ENCODE measurements at places on chromosomes 13 and 19.

DNA sequence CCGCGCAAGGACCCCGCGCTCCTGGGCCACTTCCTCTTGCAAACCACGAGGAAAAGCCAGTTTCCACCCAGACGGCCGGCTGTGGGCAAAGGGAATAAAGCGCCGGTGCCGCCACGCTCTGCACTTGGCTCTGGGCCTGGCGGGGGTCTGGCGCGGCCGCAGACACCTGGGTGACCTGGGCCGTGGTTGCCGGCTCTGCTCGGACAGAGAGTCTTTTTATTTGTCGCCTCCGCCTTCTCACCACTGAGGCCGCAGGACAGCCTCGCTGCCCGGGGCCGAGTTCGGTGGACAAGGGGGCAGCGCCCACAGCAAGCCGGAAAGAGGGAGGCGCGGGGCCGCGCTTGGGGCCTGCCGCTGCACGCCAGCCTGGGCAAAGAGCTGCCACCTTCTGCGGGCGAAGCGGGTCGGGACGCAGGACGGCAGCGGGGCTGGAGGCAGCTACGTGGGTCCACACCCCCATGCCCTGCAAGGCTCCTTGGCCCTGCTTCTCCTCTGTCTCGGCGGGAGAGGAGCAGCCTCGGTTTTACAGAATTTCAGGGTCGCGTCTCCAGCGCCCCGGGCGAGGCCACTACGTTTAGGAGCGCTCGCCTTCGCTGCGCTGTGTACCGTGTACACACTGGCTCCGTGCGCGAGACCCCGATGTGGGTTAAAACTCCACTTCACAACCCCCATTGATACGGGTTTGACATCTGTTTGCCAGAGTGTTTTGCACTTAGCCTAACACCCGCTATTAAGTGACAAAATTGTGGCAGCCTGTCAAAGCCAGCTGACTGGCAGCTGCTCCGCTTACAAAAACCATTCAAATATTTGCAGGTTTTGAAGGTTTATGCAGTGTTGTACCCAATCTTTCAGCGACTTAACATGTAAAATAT is 13.0 kb upstream of the SOX1 start:
- DNase-seq, result no peak

GRCh38 chr13:97243915-97244781 is 22.0 kb downstream of the MBNL2 start:
- no peak for DNase-seq

DNA sequence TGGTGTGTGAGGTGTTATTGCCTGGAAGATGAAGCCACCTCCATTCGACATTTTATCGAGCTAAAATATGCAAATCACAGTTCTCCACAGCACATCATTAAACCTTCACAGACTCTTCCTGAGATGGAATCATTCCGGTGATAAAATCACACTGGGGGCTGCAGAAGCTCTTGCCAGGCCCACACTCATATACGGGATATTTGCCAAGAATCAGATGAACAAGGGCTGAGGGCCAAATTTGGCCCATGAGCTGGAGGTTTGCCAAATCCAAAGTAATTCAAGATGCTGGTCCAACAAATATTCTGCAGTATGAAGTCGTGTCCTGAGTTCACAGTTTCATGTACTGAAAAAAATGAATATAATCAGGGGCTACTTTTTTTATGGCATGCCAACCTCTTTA is 16.7 kb upstream of the RXFP2 start:
- DNase-seq, result no peak

DNA sequence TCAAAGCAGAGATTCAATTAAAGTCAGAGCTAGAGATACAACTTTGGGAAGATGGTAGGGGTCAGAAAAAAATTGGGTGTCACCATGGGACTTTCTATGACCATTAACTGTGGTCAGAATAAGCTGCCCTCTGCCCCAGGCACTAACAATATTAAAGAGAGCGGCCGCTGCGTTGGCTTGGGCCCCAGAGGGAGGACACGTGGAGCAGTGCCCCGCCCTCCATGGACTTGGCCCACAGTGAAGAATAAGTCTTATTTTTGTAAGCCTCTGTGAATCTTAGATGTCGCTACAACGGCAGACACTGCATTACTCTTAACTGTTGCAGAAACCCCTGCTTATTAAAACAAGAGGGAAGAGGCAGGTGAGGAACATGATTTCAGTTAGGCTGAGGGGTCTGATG is 172.7 kb downstream of the UQCRFS1 start:
- DNase-seq, result no peak

DNA sequence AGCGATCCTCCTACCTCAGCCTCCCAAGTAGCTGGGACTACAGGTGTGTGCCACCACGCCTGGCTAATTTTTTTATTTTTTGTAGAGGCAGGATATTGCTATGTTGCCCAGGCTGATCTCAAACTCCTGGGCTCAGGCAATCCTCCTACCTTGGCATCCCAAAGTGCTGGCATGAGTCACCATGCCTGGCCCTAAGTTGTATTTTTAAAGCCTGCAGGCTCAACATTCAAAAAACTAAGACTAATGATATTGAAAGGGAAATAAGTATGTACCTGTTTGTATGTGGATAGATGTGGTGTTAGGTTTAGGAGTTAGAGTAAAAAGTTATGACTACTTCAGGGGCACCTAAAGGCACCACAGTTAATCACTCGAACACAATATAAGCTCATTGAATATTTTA is 5.4 kb upstream of the IPO5 start:
- no peak for DNase-seq

GRCh38 chr13:27641711-27642502 is 20.2 kb downstream of the POLR1D start:
- no peak for DNase-seq

DNA sequence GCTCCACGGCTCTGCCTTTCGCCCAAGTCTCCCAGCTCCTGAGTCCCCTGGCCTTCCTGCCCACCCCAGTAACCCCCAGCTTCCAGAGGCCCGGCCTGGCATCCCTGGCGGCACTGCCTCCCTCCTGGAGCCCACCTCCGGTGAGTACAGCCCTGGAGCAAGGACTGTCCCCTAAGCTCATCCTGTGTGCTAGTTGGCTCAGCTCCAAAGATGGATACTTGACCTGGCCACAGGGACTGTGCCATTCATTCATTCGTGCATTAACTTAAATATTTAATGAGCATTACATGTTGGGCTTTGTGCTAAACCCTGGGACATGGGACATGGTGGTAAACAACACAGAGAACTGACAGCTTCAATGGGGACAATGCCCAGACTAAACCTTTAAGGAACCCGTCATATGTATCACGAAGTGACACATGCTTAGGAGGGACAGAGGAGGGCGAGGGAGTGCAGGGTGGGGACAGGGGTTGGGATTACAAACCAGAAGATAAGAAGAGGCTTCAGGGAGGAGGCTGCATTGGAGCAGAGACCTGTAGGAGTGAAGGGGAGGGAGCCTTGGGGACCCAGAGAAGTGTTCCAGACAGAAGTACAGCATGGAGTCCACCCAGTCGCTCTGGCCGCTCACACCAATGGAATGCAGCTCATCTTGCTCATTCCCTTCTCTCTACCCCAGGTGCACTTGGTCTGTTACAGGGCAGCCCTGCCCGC is 6.9 kb upstream of the OVOL3 start:
- no peak for DNase-seq

DNA sequence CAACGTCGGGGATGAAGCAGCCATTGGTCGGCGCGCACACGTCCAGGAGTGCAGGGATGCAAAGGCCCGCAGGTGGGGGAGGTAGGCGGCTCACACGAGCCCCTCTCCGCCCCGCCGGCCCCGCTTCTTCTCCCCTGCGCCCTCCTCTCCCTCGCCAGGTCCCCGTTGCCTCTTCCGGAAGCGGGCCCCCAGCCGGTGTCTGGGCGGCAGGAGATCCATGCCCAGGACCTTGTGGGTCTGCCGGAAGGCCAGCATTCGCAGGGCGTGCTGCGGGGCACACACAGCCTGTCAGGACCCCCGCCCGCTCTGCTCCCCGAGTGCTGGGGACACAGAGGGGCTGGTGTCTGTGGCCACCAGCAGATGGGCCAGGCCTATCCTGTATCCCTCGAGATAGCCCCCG is 19.7 kb upstream of the MATK start:
- DNase-seq, result no peak

- DNase-seq, result no peak
Observed at GRCh38 chr13:46389457-46390451, 2.7 kb upstream of the RUBCNL start.

DNA sequence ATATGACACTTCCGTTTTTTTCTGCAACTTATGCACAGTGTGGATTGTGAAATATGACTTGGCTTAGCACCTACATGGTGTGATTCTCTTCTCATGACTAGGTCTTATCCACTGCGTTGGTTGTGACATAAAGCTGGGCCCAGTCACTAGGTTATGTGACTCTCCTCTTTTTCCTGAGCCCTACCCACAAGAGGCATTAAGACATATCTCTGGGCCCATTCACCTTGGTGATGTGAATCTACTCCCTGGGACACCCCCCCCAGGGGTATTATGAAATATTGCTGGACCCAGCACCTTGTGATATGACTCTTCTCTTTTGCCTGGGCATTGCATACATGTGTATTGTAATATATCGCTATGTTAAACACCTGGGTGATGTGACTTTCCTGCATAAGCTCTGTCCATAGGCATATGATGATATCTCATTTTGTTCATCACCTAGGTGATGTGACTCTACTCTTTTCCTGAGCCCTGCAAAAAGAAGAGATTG is 85.8 kb upstream of the ZNF43 start:
- no peak for DNase-seq

DNA sequence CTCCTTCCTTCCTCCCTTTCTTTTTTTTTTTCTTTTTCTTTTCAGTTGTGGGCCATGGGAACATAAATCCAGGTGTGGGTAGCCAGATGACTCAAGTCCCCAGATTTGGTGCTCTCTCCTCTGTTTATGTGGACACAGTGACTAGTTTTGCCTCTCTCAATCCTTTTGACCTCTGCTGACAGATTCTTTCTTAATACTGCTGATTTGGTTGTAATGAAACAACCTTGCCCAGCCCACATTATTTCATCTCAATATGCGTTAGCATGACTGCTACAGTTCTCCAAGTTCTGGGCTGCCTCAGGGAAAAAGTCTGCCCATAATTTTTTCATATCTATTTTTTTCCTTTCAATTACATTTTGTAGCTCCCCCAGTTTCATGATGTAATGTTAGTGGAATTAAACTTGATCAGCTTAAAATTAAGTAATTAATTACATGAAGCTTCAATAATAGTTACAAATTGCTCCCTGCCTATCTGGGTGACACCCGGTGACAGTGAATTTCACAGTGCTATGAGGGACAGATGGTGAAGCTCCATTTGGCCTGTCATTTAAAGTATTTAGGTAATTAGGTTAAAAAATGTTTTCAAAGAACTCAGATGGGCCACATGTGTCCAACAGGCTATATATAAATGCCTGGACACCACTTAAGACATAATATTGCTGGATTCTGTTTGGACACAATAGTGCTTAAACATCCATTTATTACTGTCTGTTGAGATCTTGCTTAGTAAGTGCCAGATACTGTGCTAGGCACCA is 118.8 kb upstream of the FRY start:
- no peak for DNase-seq

DNA sequence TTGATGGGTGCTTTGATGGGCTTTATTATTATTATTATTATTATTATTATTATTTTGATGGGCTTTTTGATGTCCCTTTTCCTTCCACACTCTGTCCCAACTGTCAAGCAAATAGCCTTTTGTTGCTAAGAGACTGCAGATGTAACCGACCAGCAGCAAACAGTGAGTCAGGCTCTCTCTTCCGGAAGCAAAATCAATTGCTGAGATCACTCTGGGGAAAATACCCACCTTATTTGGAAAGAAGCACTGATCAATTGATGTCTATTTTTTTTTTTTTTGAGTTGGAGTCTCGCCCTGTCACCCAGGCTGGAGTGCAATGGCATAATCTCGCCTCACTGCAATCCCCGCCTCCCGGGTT is 2.9 kb downstream of the LDLR start:
- no peak for DNase-seq

GRCh38 chr13:112137144-112137543 is 70.2 kb downstream of the SOX1 start:
- DNase-seq, result no peak

DNA sequence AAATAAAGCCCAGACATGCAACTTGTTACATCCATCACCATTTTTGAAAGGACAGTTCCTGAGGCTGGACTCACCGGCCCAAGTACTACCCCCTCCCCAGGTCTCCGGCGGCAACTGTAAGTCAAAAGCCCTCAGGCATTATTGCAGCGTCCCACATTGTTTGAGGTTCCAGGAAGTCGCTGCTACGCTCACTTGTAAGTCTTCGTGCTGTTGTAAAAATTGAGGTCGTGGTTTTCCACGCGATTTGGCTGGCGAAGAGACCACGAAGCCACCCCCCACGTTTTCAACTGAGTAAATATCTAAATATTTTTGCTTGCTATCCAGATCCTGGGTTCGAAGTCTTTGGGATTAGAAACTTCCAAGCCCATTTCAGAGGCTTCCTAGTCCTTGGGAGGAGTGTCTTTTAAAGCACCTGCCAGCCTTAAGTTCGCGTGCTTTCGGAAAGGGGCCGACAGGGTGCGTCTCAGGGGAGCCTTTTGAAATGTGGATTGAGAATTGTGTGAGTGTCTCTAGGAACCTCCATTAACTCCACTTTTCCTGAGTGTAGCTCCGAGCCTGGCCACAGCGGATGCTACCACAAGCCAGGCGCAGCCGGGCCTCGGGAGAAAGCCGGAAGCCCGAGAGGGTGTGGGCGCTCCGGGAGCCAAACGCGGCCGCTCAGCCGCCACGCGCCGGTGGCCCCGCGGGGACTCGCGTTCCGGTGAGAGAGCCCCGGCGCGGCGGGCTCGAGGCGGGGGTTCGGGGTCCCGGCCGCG is 434 bp upstream of the FNDC3A start:
- no peak for DNase-seq

GRCh38 chr19:30341611-30342201 is 30.5 kb upstream of the ZNF536 start:
- DNase-seq, result no peak

DNA sequence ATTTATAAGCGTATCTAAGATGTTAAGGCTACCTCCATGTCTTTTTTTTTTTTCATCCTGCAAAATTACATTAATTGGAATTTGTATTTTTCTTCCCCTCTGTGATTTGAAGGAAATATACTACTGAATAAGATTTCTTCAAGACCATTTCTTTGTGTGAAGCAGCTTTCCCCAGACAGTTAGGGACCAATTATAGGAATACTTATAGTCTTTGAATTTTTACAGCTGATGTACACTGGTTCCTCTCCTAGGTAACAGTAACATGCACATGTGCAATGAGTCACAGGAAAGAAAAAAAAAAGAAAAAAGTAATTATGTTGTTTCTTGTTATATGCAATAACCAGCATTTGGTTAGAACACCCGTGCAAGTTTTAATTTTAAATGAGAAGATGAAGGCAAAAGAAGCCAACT is 82.0 kb downstream of the PCDH9 start:
- no peak for DNase-seq

DNA sequence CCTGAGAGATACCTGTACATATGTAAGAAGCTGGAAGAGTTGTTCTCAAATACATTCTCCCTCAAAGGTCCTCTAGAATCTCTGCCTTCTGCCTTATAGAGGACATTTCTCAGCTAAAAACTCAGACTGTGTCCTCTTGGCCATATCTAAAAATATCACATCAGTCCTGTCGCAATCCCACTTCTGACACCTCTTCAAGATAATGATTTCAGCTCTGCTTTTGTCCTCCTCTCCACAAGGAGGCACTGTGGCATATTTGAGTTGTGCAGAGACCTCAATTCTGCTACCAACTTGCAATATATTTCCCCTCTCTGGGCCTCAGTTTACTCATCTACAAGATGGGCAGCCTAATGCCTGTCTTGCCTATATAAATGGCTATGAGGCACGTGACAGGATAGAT is 16.6 kb downstream of the ADAMTS10 start:
- DNase-seq, result no peak

GRCh38 chr13:32045982-32046785 is 14.6 kb downstream of the FRY start:
- DNase-seq, result no peak

- DNase-seq, result no peak
Observed at GRCh38 chr13:45584816-45585215, 30.7 kb downstream of the ERICH6B start.

GRCh38 chr13:109281017-109281902 is 505.1 kb downstream of the IRS2 start:
- DNase-seq, result no peak

Data from activated CD4-positive, alpha-beta T cell treated with anti-CD3 and anti-CD28 coated beads for 24 hours (primary cell).